ENCODE measurements at places on chromosomes 7 and 10. TPM values are rescaled to one million over a fixed set of nuclear protein-coding genes. Genes with fewer than 3 reads are reported as not detected.

The HOXA2 gene
- total RNA-seq, result not detected

The AKR1C2 gene
- total RNA-seq, result 32.3 TPM

The ANKMY2 gene
- 9.2 TPM for total RNA-seq

The ATP6V1F gene
- total RNA-seq, result 134 TPM

The COL1A2 gene
- 7,749 TPM for total RNA-seq

The CNPY4 gene
- 22.0 TPM for total RNA-seq

The CLIP2 gene
- total RNA-seq, result 28.9 TPM

The TCERG1L gene
- not detected for total RNA-seq

The TFEC gene
- not detected for total RNA-seq

The RPEL1 gene
- under 0.01 TPM for total RNA-seq

The CWF19L1 gene
- total RNA-seq, result 15.9 TPM

The CHAT gene
- not detected for total RNA-seq

The ANXA11 gene
- 122 TPM for total RNA-seq

The ITIH5 gene
- total RNA-seq, result not detected

The SPDYE16 gene
- not detected for total RNA-seq

The PIP gene
- total RNA-seq, result 0.32 TPM

The PRR15 gene
- total RNA-seq, result 21.1 TPM

The GBF1 gene
- 40.6 TPM for total RNA-seq

The PPP1R9A gene
- 0.16 TPM for total RNA-seq

The ZNF425 gene
- total RNA-seq, result 4.1 TPM

The ANKRD1 gene
- 178 TPM for total RNA-seq

The VWDE gene
- total RNA-seq, result not detected

The FGF8 gene
- not detected for total RNA-seq

The PNLIPRP1 gene
- total RNA-seq, result not detected

The PRSS37 gene
- total RNA-seq, result not detected

The MYOZ1 gene
- total RNA-seq, result not detected

The EDRF1 gene
- 9.4 TPM for total RNA-seq

The CYP2C8 gene
- total RNA-seq, result not detected

The TAS2R39 gene
- not detected for total RNA-seq

The SCIN gene
- not detected for total RNA-seq

The HBP1 gene
- total RNA-seq, result 64.2 TPM

The C10orf62 gene
- not detected for total RNA-seq

The SCART1 gene
- total RNA-seq, result 0.54 TPM

The ZEB1 gene
- total RNA-seq, result 20.2 TPM

The KLHL7 gene
- total RNA-seq, result 27.8 TPM

The ZNF212 gene
- 3.8 TPM for total RNA-seq

The NODAL gene
- not detected for total RNA-seq

The CYP3A7 gene
- not detected for total RNA-seq

The H2BK1 gene
- total RNA-seq, result not detected

The ASB10 gene
- total RNA-seq, result not detected

The SFRP4 gene
- total RNA-seq, result 5.2 TPM

The NKX1-2 gene
- not detected for total RNA-seq

The SPOCK2 gene
- total RNA-seq, result 0.16 TPM

Measured in cardiac atrium fibroblast (primary cell).